Left renal pelvis (tissue), 4 donors: ENCODE measurements at places on chromosomes 6 and 20. TPM values are rescaled to one million over a fixed set of nuclear protein-coding genes. Genes with fewer than 3 reads are reported as not detected.

DNA sequence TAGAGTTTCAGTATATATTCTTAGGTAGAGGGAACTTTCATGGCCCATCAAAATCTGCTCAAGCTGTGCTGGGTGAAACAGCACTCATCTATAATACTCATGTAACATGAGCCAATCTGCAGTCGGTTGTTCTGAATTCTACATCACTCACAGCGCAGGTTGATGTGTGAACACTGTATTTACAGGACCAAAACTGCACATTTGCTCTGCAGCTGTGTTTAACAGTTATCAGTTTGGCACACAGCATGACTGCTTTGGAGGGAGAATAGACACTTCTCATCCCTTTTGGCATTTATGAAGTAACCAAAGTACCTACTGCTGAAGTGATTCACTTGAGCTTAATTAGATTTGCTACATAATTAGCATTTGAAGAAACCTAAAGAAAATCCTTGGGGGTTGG, 225.1 kb downstream of the BCKDHB start:
- DNase-seq, result no peak

- DNase-seq, result no peak
These were observed 25.4 kb downstream of the SPATA2 start for GRCh38 chr20:49889935-49890333.

DNA sequence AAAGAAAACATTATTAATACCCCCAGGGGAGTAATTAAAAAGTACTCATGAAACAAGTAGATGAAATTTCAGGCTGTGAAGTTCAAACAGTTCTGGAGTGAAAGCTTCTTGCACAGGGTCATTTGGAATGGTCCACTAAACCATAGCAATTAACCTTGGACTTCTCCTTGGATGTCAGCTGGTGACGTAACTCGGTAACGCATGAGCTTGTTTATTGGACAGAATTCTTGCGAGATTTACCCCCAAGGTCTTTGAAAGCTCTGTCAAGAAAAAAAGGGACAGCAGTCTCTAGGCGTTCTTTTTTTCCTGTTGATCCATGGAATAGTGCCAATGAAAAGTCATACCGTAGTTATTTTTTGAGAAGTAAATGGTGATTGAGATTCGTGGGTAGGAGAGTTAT, 2.2 kb downstream of the CD83 start:
- peak; percentile 40 for DNase-seq

DNA sequence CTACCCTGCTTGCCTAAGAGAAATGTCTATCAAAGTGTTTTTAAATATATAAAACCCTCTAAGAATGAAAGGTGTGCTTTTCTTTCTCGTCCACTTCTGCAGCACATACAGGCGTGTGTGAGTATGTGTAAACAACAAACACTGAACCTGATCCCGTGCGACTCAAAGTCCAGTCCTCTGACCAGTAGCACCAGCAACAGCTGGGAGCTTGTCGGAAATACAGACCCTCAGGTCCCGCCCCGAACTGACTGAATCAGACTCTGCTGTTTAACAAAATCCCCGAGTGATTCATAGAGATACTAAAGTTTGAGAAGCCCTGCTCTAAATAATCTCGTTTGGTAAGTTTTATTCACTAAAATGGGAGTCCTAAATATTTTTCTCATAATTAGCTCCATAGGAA, 208.0 kb upstream of the KCNQ5 start:
- DNase-seq, result no peak

DNA sequence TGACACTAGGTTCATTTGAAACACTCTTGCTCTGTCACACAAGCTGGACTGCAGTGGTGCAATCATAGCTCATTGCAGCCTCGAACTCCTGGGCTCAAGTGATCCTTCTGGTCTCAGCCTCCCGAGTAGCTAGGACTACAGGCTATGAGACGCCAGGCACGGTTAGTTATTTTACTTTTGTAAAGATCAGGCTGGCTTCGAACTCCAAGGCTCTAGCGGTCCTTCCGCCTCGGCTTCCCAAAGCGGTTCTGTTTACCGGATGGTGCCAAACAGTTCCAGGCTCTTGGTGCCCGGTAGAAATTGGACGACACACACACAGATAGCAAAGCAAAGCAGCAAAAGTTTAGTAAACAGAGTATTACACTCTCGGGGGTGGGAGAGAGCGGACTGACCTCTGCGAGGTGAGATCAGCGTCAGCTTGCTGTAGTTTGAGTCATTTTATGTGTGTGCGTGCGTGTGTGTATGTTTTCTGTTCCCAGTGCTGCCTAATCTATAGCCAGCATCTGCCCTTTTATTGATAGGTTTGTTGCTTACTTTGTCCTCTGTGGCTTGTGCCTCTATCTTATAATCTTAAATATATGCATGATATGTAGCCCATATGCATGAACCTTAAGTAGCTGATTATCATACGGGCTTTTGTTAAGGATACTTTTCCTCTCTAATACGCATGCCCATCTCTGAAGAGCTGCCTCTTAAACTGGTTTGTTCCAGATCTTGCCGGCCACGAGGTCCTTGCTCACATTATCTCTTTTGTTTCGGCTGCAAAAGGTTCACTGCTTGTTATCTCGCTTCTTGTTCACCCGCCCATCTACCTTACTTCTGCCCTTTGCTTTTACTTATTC, 75.2 kb downstream of the OR2B2 start:
- no peak for DNase-seq

DNA sequence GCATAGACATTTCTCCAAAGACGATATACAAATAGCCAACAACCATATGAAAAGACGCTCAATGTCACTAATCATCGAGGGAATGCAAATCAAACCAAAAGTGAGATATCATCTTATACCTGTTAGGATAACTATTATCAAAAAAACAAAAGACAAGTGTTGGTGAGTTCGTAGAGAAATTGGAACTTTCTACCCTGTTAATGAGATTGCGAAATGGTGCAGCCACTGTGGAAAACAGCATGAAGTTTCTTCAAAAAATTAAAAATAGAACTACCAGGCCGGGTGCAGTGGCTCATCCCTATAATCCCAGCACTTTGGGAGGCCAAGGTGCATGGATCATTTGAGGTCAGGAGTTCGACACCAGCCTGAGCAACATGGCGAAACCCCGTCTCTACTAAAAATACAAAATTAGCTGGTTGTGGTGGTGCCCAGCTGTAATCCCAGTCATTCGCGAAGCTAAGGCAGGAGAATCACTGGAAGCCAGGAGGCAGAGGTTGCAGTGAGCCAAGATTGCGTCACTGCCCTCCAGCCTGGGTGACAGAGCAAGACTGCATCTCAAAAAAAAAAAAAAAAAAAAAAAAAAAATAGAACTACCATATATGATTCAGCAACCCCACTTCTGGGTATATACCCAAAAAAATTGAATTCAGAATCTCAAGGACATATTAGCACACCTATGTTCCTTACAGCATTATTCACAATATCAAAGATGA, 170.0 kb upstream of the ZNF184 start:
- no peak for DNase-seq

DNA sequence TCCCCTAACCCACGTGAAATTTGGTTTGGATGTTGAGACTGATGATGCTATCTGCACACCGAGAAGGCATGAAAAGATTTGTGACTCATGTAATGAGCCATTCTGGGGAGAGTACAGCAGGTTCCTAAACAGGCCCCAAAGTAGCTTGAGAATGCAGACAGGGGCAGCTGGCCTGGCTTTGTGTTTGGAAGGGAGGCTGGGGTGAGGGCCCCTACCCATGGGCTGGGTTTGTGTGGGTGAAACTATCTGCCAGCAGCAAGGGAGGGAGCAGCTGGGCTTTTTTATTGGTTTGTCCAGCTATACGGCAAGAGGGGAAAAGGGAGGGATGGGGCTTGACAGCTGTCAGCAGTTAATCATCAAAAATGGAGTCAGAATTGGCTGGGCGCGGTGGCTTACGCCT, 87.0 kb upstream of the RNF24 start:
- no peak for DNase-seq

DNA sequence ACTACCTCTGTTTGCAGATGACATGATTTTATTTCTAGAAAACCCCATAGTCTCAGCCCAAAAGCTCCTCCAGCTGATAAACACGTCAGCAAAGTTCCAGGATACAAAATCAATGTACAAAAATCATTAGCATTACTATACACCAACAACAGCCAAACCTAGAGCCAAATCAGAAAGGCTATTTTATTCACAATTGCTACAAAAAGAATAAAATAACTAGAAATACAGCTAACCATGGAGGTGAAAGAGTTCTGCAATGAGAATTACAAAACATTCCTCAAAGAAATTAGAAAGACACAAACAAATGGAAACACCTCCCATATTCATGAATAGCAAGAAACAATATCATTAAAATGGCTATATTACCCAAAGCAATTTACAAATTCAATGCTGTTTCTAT, 65.6 kb upstream of the HTR1E start:
- DNase-seq, result no peak

DNA sequence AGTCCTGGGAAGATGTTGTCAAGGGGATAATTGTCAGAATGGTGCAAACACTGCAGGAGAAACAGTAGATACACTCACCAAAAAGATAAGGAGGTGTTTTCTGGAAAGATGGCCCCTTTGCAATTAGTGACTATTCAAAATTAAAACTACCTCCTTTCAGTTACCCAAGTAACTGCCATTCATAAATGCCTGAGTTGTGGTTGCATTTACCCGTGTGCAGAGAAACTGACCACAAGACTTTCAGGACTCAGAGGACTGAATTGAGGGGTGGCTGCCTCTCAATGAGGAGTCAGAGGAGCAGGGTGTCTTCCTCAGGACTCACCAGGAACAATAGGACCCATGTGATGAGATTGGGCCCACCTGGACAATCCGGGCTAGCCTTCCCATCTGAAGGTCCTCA, 39.0 kb downstream of the GCM1 start:
- no peak for DNase-seq

DNA sequence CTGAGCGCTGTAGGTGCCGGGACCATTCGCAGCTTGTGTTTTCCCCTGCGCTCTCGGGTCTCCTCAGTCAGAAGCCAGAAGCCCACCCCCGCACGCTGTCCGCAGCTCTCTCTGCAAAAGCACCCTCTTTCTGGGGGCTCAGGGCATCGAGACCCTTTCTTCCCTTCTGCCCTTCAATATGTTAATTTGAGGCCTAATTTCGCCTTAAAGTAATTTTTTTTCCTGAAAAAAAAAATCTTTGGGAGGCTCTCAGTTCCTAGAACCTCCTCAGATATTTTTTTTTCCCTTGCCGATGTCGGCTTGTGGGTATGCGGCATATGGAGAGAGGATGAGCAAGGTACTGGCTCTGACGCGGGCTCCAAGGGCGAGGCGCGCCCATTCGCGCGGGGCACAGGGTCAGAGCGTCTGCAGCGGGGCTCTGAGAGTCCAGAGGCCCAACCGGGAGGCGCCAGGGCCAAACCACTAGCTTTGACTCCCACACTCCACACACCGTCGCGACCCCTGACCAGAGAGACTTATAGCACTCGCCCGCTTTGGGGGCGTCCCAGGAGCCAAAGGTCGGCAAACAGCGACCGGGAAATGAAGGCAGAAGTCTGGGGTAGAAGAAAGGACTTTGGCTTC, 893 bp downstream of the PRDM13 start:
- no peak for DNase-seq

DNA sequence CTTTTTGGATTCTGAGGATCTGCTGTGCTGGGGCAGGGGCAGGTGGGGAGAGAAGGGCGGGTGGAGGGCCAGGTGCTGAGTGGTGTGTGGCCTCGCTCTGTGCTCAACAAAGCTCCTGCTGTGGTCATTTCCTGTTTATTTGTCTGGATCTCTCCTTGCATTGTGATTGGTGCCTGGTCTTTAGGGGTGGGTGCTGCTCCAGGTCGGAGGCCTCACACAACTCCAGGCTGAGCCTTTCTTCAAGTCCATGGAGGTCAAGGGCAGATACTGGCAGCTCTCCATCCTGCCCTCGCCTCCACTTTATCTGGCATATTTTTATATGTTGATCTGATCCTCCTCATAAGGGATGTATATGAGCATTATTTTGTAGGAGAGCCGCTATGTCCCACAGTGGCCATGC, 36.2 kb downstream of the HLA-F start:
- no peak for DNase-seq

GRCh38 chr6:122014961-122015360, 384.5 kb upstream of the HSF2 start:
- no peak for DNase-seq

DNA sequence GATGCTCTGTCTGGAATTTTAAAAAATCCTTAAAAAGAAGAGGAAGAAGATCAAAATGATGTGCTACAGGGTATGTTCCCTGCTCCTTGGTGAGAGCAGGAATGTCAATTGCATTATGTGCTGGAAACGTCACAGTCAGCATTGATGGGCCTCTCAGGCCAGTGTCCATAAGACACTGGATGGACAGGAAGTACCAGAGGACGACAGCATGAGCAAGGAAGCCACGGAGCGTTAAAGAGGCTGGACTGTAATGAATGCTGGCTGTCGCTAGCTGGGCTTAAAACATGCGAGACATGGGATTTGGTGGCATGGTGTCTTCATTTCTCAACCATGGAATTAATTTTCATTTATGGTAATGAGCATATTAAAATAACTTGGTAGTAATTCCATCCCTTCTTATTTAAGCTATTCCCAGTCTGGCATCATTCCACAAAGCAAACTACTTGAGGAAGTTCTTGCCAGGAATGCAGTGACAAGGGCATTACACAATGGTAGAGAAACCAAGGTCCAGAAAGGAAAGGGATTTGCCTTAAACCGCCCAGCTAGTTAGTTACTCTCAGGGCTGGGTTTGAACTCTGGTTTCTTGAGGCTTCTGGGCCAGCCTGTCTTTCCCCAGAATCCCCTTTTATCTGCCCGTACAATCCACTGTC, 166.6 kb upstream of the SOX4 start:
- no peak for DNase-seq

GRCh38 chr6:139569566-139569965, 195.1 kb upstream of the CITED2 start:
- no peak for DNase-seq

- no peak for DNase-seq
These were observed 29.1 kb downstream of the SHLD1 start for GRCh38 chr20:5779071-5779900.

DNA sequence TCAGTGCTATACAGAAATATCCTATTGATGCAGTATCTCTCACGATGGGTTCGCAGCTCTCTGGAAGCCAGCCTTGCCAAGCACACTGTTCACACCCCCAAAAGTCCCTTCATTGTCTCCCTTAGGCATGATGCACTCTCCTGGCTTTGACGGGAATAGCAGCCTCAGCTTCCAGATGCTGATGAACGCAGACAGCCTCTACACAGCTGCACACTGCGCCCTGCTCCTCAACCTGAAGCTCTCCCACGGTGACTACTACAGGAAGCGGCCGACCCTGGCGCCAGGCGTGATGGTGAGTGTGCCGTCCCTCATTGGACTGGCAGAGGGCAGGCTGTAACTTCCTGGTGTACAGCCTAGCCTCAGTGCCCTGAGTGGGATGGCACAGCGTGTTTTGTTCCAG, 60.0 kb upstream of the PBOV1 start:
- no peak for DNase-seq

DNA sequence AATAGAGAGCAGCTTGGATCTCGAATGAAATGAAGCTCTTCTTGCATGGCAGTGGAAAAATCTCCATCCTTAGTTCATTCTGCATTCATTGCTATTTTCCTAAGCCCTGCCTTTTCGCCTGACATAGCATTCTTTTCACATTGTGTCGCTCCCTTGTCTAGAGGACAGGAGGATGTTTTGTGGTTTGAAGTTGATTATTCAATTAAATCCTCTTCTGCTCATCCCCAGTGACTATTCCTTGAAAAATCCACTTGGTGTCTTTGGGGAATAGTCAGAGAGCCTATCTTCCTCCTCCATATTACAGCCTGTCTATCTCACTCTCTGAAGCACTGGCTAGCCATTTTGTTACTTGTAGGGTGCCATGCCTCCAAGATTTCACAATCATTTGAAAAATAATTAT, 161.2 kb downstream of the KLHL32 start:
- no peak for DNase-seq

The MPIG6B gene
- 1.1 TPM for polyA plus RNA-seq

The WFDC2 gene
- 166 TPM for polyA plus RNA-seq

The CASS4 gene
- polyA plus RNA-seq, result 2.8 TPM

The ALDH8A1 gene
- polyA plus RNA-seq, result 1.3 TPM

The YTHDF1 gene
- polyA plus RNA-seq, result 42.1 TPM

The BEND6 gene
- 5.2 TPM for polyA plus RNA-seq

The SRC gene
- 77.9 TPM for polyA plus RNA-seq
